ENCODE measurements at places on chromosomes 16 and 17. TPM values are rescaled to one million over a fixed set of nuclear protein-coding genes. Genes with fewer than 3 reads are reported as not detected.

DNA sequence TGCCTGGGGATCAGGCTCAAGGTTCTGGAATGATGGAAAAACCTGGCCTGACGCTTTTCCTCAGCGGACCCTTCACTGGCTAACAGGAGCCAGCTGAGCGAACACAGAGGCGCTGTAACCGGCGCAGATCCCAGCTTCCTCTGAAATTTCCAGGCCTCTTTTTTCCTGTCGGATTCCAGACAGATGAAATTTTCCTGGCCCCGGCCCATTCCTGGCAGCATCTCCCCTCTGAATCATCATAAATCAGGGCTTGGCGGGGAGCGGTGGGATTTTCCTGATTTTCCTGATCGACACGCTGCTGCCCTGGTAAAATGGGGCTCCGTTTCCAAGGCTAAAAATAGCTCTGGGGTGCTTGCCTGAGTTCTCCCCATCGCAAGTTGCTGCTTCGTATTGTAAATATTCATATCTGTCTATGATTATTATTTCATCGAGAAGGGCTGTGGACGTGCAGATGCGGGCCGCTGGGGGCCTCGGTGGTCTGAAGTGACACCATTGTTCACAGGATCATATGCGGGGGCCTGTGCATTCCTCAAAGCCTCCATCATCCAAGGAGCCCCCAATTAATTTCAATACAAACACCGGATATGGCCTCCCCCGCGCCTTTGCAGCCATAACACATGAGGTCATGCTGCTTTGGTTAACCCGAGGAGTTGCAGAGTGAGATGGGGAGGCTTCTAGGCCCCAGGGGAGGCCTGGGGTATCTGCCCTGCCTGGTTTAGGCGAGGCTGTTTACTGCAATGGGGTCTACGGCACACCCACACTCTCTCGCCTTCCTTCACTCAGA is 45.8 kb upstream of the ETV4 start:
- no peak for DNase-seq

- DNase-seq = no peak
Observed at GRCh38 chr17:75637551-75637950, 4.3 kb downstream of the SMIM5 start.

ABCA6 gene
- polyA plus RNA-seq = 6.0 TPM

PAFAH1B1 gene
- 117 TPM for polyA plus RNA-seq

- DNase-seq = no peak
Observed at GRCh38 chr17:51180486-51180885, 14.3 kb downstream of the NME2 start.

FOXN1 gene
- 0.57 TPM for polyA plus RNA-seq

DNA sequence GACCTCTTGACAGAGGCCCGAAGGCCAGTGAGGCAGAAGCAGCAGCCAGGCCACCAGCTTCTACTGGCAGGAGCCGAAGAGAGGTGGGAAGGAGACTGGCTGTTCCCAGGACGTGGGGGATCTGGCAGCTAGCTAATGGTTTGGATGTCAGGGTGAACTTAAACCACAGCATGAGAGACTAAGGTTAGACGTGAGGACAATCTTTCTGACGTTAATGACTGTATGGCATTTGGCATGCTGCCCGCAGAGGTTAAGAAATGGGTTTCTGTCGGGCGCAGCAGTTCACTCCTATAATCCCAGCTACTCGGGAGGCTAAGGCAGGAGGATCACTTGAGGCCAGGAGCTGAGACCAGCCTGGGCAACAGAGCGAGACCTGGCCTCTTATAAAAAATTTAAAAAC is 6.3 kb upstream of the KRT13 start:
- DNase-seq = no peak

GRCh38 chr17:73620414-73620813 is 23.8 kb downstream of the SDK2 start:
- DNase-seq = no peak

DNA sequence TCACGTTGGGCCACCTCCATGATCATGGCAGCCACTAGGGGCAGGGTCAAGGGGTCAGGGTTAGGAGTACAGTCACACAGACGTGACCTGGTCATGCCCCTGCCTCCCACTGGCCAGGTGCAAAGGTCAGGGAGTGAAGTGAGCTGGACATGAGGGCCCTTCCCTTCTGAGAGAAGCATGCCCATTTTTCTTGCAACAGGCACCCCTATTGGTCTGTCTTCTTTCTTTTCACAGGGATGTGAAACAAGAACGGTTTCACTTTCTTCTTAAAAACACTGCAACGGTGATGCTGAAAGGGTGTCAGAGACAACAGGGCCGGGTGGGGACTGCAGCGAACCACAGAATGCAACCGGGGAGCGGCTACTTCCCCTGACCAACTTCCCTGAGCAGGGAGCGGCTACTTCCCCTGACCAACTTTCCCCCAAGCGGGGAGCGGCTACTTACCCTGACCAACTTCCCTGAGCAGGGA is 52.1 kb upstream of the DOC2B start:
- no peak for DNase-seq

SP6 gene
- 3.1 TPM for polyA plus RNA-seq

GRCh38 chr17:32386844-32387243 is 36.9 kb downstream of the ZNF207 start:
- no peak for DNase-seq

- no peak for DNase-seq
Observed at GRCh38 chr16:8323153-8323552, 267.2 kb downstream of the TMEM114 start.

GP1BA gene
- 2.7 TPM for polyA plus RNA-seq

CCL5 gene
- 1.4 TPM for polyA plus RNA-seq

- DNase-seq = no peak
Observed at GRCh38 chr16:86974120-86974519, 343.1 kb downstream of the C16orf95 start.
